ENCODE measurements at places on chromosomes 7 and 10.
A peak's percentile ranks its signal among the peaks of the same experiment; 100 is the strongest.

GRCh38 chr7:117381362-117381761 lies 45.9 kb downstream of the ASZ1 start:
- DNase-seq: no peak

- DNase-seq: no peak
Measured at GRCh38 chr10:110553905-110554304, 13.6 kb upstream of the SMC3 start.

- DNase-seq: no peak
Measured at GRCh38 chr7:114548081-114548980, 133.7 kb downstream of the FOXP2 start.

DNA sequence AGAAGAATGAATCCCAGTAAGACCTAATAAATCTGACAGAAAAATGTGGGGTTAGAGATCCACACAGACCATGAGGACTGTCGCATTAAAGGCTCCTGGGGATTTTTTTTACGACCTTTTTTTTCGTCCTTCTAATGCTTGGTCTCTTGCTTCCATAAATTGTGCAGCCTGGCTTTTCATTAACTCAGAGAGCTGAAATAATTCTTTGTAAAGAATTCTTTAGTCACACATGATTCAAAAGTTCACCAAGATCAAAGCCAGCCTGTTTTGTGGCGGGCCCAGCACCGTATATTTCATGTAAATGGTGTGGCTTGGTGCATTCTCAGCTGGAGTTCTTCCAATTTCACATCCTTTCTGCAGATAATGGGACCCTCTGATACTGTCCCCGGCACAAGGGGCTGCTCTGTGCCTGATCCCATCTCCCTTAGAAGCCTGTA lies 206.6 kb upstream of the BMPER start:
- no peak for DNase-seq

DNA sequence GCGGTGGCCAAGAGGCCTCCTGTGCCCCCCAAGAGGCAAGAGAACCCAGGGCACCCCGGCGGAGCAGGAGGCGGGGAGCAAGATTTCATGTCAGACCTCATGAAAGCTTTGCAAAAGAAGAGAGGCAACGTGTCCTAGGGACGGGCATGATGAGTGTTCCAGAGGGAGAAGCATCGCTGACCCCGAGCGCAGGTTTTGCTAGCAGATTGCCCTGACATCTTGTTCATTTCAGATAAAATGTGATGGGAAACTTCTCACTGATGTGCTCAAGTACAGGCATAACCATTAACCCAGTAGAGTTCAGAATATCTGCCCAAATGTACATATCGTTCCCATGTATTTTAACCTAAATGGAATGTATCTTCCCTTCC lies 129.2 kb downstream of the APBB1IP start:
- DNase-seq: no peak

- DNase-seq: no peak
Measured at GRCh38 chr7:5554287-5554610, 130.6 kb upstream of the TNRC18 start.

GRCh38 chr7:120444650-120445049 lies 171.7 kb downstream of the KCND2 start:
- no peak for DNase-seq

- no peak for DNase-seq
Measured at GRCh38 chr10:79980711-79981110, 31.8 kb upstream of the SFTPD start.

GRCh38 chr10:28072573-28072972 lies 73.7 kb upstream of the ODAD2 start:
- no peak for DNase-seq

DNA sequence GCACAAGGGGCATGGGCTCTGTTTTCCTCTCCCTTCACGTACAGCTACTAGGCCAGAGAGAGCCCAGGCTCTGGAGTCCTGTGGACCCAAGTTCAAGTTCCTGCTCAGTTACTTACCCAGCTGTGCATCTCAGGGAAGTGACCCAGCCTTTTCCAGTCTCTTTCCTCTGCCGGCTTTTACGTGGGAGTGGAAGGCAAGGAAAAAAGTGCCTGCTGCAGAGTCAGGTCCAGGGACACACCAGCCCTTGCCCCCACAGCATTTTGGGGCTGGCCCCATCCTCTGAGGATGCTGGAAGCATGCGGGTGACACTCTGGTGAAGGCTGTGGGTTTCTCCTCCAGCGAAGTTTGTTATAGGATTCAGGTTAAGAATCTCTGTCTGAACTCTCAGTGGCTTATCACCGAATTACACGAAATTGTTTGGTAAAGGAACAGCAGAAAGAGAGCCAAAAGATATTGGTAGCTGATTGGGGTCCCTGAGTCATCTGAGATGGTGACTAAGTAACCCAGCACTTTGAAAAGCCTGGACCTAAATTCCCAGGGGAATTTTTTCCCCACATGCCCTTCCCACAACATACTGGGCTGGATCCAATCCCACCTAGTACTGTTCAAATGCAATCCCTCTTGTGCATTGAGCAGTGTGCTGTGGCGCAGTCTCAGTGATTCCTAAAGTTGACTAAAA lies 424.3 kb downstream of the RPS24 start:
- DNase-seq: no peak

GRCh38 chr10:87657371-87657770 lies 2.3 kb upstream of the PAPSS2 start:
- no peak for DNase-seq

GRCh38 chr10:89891006-89891535 lies 189.7 kb downstream of the KIF20B start:
- DNase-seq: peak; percentile 6

- no peak for DNase-seq
Measured at GRCh38 chr10:113168584-113168983, 218.5 kb downstream of the TCF7L2 start.

DNA sequence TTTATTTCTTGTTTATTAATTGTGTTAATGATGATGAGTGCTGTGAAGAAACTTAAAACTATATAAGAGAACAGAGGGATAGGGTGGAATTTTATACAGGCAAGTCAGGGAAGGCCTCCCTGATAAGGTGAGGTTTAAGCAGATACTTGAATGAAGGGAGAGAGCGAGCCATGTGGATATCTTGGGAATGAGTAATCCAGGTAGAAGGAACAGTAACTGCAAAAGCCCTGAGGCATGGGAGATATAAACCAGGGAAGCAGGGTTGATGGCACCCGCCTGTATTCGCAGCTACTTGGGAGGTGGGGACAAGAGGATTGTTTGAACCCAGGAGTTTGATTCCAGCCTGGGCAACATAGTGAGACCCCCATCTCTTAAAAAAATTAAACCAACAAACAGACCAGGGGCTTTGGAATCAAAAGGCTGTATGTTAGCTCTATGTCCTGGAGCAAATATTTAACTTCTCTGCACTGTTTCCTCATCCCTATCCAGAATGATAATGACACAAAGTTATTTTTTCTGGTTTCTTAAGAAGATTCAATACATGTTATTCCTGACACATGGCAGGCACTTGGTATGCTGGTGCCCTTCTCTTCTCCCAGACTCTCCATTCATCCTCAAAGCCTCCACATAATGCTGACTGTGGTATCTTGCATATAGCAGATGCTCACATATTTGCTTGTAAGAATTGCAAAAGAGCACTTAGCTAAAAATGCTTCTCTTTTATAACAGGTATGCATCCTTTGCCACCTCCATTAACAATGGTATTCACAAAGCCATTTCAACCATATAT lies 169.3 kb downstream of the CHN2 start:
- no peak for DNase-seq

DNA sequence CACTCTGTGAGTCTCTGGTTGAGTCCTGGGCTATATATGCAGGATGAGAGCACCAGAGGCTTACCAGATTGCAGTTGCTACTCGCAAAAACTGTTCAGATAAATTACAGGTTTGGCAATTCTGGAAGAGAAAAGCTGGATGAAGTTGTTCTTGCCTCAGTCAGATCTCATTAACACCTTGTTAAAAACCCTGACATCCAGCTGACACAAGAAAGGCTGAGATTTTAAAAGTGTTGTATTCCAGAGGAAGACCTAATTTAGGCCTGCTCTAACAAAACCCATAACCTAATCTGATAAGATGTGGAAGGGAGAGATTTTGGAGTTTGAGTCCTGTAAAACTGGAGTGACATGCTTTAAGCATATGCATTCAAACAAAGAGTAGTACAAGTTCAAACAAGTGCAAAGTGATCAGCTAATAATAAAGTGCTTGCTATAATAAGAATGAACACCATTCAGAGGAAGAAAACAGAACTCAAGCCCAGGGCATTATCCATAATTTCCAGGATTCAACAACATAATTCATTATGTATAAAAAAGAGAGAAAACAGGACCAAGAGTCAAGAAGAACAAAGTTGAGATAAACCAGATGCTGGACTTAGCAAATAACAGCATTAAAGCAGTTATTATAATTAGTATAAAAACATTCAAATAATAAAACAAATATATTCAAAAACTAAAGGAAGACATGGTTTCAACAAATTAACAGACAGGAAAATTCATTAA lies 135.5 kb downstream of the CD36 start:
- no peak for DNase-seq

GRCh38 chr10:54091237-54091636 lies 709.8 kb downstream of the PCDH15 start:
- DNase-seq: no peak

- DNase-seq: no peak
Measured at GRCh38 chr7:96303686-96304443, 18.0 kb downstream of the SLC25A13 start.

GRCh38 chr10:53269482-53269881 lies 496.9 kb upstream of the MBL2 start:
- no peak for DNase-seq

- no peak for DNase-seq
Measured at GRCh38 chr7:51077316-51077986, 239.2 kb downstream of the COBL start.

DNA sequence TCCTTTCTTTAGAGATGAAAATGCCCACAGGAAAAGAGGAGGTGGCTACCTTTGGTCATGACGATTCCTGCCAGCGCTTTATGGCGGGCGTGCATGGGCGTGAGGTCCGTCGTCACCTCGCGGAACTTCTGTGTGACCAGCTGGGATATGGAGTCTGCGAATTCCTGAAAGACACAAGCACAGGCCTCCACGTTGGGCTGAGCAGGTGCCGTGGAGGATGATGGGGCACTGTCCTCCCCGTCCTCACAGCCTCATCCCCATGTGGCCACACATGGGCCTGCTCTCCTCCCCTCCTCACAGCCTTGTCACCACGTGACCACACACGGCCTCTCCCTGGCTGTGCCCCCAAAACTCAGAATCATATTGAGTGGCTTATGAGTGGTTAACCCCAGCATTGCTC lies 214.7 kb downstream of the WDR37 start:
- DNase-seq: no peak

DNA sequence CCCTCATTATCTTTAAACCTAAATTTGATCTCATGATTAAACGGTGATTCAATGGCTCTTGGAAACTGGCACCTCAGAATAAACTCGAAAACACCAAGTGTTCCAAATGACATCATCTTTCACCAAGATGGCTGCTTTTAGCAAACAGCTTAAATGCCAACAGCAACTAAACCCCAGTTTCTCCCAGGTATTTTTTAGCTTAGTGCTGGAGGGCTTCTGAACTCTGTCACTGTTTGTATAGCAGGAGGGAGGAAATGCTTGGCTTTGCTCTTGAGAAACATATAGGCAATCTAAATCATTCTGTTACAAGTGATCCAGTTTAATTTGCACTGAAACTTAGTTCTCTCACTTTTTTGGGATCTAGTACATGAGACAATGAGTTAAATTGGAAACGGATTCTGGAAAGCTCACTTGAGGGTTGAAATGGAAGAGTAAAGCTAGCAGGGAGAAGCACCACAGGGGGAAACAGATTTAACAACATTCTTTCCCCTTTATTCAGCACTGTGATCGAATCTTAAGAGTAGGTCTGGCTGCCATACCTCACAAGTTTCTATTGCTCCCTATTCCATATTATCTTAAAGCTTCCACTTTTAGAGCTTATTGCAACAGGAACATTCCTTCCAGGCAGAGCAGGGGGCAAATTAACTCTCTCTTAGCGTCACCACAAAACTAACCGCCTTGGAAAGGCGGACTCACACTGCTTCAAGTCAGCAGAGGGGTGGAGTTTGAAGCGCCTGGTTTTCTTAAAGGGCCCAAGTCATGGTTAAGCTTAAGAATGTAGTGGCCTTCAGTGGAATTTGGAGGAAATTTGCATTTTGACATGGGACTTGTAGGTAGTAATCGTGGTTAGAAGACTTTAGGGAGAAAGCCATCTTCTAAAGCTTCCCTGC lies 1.8 kb upstream of the CCDC6 start:
- DNase-seq: no peak

GRCh38 chr7:98238976-98239375 lies 13.1 kb downstream of the TECPR1 start:
- DNase-seq: no peak

- no peak for DNase-seq
Measured at GRCh38 chr10:16698461-16698860, 118.8 kb downstream of the RSU1 start.

- DNase-seq: peak; percentile 65
Measured at GRCh38 chr7:117458977-117459583, 20.7 kb upstream of the CFTR start.

- DNase-seq: no peak
Measured at GRCh38 chr10:69866688-69867461, 65.2 kb downstream of the COL13A1 start.

GRCh38 chr10:48608279-48608681 lies 3.4 kb upstream of the ARHGAP22 start:
- peak; percentile 74 for DNase-seq

- no peak for DNase-seq
Measured at GRCh38 chr10:107545717-107546116, 381.2 kb upstream of the SORCS1 start.

DNA sequence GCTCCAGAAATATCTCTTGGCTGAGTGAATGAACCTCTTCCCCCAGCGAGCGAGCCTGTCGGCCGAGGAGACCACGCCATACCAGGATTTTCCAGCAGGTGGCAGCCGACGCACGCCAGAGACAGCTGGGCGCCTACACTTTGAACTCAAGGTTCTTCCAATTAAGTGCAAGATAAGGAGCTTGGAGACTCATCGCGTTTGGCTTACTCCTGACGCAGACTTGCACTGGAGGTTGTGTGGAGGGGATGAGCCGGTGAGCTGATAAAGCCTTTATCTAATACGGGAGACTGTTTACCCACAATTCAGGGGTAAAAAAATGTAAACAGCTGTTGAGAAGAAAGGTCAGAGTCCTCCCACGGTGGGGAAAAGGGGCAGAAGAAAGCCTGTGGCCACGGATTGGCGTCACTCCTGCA lies 45.9 kb upstream of the EMX2 start:
- peak; percentile 68 for DNase-seq

DNA sequence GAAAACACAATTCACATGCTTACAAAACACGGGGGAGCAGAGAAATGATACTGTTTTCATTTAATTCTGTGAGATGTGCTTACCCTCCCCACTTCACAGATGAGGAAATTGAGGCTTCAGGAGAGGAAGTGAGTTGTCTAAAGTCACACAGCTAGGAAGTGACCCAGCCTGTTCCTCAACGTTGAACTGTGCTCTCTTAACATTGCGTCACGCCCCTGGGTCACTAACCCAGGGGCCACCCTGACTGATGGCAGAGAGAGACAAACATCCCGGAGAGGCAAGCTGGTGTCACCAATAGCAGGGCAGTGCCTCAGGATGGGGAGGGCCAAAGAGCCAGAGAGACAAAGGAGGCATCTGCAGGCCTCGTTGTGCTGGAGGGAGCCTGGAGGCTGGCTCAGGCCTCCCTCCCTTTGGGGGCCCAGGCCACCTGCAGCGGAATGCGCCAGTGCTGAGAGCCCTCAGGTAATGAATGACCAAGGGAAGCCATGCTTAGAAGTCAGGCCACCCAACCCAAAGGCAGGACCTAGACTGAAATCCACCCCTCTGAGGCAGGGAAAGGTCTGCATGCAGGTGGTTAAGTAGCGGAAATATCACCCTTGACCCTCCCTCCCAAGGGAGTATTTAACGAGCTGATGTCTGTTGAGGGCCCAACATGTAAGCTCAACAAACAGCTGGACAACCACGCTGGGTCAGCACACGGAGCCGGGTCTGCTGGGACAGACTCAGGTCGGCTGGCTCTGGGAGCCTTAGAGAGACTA lies 81.3 kb downstream of the C10orf105 start:
- DNase-seq: no peak

Data from RPMI8226 (cell line).